ENCODE measurements at places on chromosomes 7 and 10. TPM values are rescaled to one million over a fixed set of nuclear protein-coding genes. Genes with fewer than 3 reads are reported as not detected.

The ELAPOR2 gene
- total RNA-seq = 4.1 TPM

The HMX2 gene
- not detected for total RNA-seq

The NOD1 gene
- 22.1 TPM for total RNA-seq

The COL1A2 gene
- total RNA-seq = 0.25 TPM

The SPDYE2B gene
- total RNA-seq = not detected

The YWHAG gene
- 104 TPM for total RNA-seq

The EGFR gene
- not detected for total RNA-seq
